ENCODE measurements at places on chromosomes 2 and 18.

DNA sequence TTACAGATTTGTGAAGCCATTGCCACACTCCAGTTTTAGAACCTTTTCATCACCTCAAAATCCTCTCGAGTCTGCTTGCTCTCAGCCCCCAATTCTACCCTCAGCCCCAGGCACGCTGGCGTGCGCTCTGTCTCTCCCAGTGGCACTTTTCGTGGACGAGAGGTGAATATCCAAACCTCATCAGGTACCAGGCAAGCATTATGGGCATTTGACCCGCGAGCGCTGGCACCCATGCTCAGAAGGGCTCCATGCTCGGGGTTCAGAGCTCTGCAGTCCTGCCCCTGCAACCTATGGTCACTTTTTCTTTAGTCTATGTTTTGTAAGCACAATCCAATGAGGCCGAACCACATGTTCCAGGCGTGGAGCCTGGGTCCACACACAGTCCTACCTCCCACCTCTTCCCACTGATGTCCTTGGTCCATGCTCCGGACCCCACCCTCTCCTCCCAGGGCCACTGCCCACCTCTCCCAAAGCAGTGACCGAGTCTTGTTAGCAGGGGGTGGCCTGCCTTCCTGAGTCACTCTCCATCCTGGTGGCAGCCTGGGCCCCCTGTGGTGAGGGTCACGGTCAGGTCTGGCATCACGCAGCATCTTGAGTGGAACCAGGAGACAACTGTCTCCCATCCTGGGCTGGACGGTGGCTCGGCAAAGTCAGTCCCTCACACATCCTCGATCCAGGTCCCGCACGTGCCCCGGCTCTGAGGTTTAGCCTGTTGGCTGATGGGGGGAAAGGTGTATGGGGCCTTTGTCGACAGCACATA, 256.9 kb downstream of the NDUFA10 start:
- DNase-seq = peak; percentile 59

GRCh38 chr2:227214622-227215041, 50.2 kb downstream of the COL4A3 start:
- DNase-seq = no peak

- no peak for DNase-seq
These were observed 7.1 kb upstream of the GRHL1 start for GRCh38 chr2:9944330-9944758.

DNA sequence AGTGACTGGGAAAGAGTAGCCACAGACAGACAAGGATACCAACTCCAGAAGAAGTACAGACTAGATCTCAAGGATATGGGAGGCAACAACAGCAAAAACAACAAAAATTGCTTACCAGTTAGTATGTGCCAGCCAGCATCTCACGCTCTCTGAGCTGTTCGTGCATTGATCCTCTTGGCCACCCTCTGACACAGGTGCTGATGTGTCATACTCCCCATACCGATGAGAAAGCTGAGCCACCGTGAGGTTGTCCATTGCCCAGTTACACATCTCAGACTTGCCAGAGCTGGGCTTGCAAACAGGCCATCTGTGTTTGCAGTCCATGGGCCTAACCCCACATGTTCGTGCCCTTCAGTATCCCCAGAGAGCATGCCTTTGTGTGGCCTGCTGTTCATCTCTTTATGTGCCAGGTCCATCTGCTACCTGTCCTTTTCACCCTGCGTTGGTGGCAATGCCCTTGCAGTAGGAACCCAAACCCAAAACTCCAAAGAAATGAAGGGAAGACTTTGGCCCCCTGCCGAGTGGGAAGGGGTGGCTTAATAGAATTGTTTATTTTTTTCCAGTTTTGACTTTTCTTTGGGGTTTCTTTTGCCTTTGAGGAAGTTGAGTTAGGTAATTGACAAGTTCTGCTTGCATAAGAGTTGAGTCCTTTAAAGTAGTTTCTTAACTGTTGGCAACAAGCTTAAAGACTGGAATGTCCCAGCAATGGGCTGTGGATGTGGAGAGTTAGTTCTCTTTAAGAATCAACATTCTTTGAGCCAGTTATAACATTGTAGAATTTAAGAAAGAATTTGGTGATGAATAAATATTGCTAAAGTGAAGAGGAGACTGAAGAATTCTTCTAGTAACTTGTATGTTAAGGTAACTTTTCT, 46.7 kb downstream of the LYPD6B start:
- no peak for DNase-seq

DNA sequence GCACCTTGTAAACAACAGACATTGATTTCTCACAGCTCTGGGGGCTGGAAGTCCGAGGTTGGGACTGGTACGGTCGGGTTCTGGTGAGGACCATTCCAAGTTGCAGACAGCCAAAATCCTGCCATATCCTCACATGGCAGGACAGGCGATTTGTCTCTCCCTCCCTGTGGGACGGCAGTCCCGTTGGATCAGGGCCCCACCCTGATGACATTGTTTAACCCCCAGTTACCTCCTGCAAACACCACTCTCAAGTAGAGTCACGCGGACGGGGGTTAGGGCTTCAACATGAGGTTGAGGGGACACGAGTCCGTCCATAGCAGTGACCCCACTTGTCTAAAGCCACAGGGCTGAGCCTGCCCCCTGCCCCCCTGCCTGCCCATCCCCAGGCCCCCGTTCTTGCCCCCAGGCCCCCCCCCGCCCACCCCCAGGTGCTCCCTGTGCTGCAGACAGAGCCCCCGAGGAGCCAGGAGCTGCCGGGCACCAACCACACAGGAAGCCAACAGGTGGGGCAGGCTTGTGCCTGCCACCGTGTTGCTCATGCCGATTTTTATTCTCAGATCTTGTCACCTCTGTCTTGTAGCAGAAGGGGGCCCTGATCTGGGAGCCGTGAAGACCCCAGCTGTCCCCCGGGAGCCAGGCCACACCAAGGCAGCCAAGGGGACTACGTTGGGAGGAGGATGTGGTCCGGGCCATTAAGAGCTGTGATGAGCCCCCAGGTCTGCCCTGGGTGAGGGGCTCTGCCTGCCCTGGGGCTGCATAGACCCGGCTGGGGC, 82.2 kb downstream of the NFATC1 start:
- DNase-seq = peak; percentile 55

GRCh38 chr2:46718784-46719183, 196.8 kb downstream of the MCFD2 start:
- no peak for DNase-seq

DNA sequence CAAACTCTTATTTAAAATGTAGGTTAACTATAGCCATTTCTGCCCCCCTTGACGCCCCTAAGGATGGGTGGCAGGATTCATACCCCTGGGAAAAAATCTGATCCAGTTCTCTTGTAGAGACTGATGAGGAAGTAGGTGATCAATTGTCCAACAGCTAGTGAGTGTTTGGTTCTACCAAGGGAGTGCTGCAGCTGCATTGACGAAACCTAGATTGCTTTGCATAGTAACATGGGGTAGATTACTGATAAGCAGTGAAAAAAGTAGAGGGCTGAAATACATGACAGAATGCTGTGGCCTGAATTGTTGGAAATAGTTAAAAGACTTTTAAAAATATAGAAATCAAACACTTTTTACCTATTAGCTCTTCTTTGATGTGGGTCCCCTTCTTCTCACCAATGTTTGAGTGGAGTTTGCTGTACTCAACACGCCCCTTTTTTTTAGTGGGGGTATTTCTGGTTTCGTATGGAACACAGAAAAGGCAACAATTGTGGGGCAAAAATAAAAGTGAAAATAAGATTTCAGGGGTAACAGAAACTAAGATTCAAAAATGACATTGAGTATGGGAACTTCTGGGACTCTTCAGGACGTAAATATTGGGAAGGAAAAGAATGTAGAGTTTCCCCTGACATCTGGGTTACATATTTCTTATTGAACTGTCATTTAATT, 66.2 kb downstream of the MAIP1 start:
- no peak for DNase-seq

GRCh38 chr2:168371273-168372019, 84.6 kb upstream of the CERS6 start:
- DNase-seq = no peak

DNA sequence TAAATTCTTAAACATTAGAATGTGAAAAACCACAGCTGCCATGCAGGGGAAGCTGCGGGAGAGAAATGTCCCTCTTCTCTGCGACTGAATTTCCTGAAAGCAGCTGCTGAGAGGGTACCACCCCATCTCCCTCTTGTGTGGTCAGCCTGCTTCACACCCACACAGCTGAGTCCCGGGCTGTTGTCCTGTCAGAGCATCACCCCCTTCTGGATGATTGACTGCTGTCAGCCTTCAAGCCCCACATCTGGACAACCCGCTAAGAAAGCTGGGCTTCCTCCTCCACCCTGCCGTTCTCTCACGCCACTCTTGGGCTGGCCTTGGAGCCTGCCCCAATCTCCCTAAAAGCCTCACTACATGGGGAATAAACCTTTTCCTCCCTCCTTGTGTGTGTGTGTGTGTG, 26.0 kb downstream of the SH3YL1 start:
- no peak for DNase-seq

DNA sequence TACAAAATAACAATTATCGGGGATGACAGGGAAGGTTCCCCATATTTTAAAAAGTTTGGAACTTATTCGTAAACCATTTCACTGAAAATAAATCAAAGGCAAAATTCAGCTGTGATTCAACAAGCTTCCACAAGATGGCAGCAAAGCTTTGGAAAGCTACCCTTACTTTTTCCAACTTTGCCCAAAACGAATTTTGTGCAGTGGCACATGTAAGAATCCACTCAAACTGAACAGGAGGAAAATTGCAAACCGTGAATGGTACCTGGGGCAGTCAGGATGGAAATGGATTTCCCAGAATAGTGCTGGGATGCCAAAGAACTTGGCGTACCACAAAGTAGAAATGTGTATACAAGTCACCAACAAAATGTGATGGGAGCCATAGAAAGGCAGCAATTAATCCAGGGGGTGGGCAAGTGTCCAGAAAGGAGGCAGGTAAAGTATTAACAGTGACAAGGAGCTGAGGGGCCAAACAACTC, 10.7 kb downstream of the RPL31 start:
- no peak for DNase-seq

DNA sequence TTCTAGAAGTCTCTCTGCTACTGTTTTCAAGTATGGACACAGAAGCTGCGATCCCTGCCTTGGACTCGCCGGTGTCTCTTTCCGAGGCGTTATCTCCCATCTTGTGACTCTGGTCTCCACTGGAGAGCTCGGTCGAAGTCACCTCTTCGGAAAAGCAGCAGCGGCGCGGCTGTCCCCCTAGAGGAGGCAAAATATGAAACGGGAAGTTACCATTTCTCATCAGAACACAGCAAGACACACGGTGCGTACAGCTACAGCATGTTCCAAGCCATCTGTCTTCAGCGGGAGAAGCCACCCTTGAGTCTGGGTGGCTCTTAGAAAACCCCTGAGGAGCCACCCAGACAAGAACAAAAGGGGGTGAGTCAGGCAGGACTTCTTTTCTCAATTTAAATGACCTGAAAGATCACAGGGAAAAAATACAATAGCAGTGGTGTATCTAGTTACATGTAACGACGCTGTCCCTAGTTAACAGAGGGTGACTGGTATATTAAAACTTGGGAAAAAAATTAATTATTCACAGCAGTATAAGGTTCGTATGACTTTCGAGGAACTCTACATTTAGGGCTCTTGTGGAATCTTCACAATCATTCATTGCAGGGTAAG, 114.8 kb downstream of the ZNF516 start:
- no peak for DNase-seq

DNA sequence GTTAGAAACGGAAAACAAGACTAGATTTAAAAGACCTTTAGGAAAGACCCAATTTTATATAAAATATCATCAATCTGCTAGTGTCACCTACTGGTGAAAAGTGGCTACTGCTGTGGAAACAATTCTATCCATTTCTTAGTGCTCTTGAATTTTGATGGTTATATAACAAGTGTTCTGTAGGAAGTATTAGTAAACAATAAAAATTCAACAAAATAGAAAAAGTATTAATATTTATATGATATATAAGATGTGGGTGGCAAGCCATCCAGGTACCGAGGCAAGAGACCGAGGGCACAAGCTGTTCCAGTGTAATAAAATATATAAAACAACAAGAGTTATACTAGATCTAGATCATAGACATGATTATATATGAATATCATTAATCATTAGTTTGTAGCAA, 6.2 kb upstream of the TMEM87B start:
- no peak for DNase-seq

DNA sequence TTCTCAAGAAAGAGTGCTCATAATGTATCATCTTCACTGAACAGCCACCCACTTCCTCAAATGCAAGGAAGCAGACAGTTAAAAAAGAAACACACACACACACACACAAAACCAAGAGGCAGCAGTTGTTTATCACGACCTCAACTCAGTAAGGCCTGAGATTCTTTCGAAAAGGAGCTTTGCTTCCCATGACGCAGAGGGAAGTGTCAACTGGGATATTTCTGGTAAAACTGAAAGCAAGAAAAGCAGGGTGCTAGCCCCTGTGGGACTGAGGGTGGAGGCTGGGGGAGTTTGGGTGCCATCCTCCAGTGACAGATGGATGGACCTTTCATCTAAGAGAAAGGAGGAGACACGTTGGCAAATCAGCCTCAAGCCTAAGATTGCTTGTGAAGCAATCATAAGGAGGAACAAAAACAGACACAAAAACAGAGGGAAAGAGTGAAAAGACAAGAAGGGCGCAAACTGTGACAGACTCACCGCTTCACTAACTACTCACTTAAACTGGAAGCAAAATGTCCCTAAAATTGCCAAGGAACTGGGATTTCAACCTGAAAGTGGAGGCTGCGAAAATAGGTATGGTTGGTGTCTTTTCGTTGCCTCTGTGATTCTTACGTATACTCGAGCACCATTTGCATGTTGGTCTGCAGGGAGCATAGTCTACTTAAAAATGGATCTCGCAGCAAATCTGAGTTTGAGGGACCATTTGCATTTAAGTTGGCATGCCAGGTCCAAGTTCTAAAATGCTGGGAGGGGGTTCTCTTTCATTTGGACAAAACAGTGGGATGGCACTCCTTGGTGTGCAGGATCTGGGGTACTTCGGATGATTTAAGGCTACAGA, at the start of gene ARHGAP25:
TSS of gene ARHGAP25 (plus strand) at position 124 of the 838 bp plus-strand sequence. CDS start at position 513, 389 bp downstream.
- DNase-seq = no peak

DNA sequence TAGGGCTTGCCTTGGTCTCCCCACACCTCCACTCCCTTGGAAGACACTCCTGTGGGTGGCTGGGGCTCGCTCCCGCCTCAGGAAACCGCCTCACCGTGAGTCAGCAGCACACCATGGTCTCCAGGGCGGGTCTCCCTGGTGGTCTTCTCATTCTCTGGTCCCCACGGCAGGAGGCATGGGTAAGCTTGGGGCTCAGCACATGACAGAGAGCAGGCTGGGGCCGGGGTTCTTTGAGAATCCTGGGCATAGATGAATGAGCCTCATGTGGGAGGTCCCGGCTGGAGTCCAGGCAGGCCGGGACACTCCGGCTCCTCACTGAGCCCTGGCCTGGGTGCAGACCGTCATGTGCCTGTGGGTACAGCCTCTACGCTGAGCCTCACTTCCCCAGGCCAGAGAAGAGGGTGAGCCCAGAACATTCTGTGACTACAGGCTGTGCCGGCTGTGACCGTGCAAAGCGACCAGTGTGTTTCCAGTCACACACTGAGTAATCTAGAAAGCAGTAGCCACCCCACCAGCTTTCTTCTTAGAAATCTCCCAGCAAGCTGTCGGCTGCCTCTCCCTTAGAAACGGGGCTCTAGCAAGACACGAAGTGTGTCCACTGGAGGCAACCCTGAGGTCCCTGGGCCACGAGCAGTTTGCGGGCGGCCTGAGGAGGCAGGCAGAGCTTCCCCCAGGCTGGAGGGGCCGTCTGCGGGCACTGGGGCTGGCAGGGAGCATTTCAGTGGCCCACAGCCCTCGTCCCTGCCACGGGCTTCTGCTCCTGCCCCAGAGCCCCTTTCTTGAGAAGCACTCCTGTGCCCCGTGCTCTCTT, 93.1 kb downstream of the RHOB start:
- no peak for DNase-seq
